ENCODE measurements at places on chromosomes 4 and X.

DNA sequence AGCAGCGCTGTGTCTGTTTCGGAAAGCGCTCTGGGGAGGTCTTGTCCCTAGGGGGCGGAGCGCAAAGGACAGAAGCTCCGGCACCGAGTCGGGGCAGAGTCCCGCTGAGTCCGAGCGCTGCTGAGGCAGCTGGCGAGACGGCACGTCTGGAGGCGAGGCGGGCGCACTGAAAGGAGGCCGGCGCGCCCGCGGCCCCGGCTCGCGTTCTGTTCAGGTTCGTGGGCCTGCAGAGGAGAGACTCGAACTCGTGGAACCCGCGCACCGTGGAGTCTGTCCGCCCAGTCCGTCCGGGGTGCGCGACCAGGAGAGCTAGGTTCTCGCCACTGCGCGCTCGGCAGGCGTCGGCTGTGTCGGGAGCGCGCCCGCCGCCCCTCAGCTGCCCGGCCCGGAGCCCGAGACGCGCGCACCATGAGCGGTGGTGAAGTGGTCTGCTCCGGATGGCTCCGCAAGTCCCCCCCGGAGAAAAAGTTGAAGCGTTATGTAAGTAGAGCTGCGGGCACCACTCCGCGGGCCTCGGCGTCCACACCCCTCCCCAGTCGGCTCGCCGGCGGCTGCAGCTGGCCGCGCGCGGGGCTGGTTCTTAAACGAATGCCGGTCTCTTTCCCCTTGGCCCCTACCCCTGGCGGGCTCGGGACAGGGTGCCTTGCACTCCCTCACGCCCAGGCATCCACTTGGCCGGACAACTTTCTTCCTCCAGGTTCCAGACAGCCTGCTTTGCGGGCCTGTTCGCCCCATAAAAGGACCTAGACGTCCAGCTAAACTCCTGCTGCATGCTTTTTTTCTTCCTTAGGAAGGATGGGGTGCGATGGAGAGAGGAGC, at the start of gene GAB1:
GAB1 (plus strand) TSS at position 96 of the 819 bp plus-strand sequence; CDS start at position 409, 313 bp downstream.
- DNase-seq = peak; percentile 16

DNA sequence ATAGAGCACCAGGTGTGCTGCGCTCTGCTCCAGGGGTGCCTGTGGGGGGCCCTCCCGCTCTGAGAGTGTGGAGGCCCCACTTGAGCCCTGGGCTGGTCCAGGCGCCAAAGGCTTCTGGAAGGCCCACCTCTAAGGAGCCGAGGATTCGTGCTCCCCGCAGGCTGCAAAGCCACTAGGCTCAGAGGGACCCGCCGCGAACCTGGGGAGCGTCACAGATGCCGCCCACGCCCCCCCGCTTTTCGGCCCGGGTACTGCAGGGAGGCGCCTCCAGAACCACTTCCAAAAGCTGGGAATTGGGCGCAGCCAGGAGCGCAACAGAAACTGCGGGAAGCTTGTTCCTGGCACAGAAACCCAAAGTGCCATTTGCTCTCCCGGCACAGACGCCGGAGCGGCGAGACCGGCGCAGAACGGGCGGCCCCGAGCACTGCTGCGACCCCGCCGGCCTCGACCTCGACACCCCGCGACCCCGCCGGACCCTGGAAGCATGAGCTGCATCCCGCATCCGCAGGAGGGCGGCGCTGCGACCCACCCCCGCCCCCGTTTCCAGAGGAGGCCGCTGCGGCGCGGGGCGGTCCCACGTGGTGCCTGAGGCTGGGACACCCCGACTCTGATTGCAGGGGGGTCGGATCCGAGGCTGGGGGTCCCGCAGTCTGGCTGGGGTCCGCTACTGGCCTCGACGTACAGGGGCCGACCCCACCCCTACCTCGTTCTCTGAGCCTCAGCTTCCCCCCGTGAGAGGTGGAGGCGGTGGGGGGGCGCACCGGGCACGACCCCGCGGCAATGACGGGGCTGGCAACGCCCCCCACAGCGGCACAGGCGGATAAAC, 30.8 kb downstream of the CPLX1 start:
- no peak for DNase-seq

- DNase-seq = no peak
Measured at GRCh38 chr4:144868309-144868708, 222.4 kb downstream of the HHIP start.

- DNase-seq = no peak
Measured at GRCh38 chrX:121231566-121232358, 184.4 kb downstream of the GLUD2 start.

GRCh38 chrX:133417364-133417763, 2.1 kb upstream of the GPC4 start:
- no peak for DNase-seq

GRCh38 chr4:79495447-79495846, 87.4 kb upstream of the GK2 start:
- DNase-seq = no peak

- no peak for DNase-seq
Measured at GRCh38 chrX:153765138-153766079, 1.4 kb downstream of the PLXNB3 start.

DNA sequence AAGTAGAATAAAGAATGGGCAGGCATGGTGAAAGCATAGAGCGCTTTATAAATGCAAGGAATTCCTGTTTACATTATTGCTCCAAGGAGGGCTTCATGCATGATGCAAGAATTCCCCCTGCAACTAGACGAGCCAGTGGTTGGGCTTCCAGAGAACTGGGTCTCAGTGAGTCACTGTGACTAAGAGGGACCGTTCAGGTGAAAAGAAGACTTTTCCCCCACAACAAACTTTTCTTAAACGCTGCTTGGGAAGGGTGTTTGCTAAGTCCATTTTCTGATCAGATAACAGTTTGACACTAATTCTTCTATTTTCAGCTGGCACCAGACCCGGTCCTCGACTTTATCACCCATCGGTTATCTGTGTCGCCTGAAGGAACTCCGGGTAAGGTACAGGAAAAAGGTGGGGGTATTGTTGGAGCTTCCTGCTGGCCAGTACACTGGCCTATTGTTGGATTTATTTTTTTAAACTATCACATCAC, 40.1 kb downstream of the LDB2 start:
- DNase-seq = no peak

Measured in GOT3 (cell line).